ENCODE measurements at places on chromosomes 16 and 17. TPM values are rescaled to one million over a fixed set of nuclear protein-coding genes. Genes with fewer than 3 reads are reported as not detected.
A peak's percentile ranks its signal among the peaks of the same experiment; 100 is the strongest.

DNA sequence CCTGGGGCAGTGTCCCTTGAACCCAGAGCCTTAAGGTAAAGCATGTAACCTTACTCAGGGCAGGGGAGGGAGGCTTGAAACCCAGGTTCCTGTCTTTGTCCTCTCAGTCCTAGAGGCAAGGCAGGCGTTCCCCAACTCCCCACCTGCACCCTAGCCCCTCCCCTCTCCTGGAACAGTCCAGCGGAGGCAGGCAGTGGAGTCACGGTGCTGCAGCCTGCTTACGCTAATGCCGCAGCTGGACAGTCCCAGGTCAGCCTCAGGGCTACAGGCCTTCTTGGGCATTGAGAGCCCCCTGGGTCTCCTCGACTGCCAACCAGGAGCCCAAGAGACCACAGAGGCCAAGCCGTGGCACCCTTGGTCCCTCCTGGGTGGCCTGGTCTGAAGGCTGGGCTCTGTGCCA, 6.8 kb upstream of the CD300A start:
- DNase-seq: no peak

DNA sequence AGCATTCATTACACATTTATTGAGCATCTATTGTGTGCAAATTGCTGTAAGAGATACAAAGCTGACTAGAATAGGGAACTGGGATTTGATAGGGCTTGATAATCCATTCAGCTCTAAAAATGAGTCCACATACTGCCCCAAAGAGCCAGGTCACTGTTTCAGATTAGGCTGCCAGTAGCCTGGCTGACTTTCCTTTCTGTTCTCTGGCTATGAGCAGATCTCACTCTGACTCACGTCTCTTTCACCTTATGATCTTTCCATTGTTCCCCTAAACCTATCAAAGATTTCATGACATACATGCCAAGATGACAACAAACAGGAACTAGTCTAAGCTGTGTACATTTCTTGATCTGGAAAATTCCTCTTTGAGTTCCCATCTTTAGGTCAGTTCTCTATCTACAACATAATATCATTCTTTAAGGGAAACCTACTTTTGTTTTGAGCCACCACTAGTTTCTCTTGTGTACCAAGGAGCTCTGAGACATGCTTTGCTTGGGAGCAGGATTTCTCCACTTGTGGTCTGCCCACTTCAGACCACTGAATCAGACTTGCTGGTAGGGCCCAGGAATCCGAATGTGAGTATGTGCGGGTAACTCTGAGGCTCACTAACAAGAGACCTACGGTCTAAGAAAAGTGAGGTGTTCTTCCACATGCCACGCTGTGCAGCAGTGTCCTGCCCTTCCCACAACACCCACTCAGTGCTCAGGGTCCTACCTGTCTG, 40.9 kb upstream of the ICAM2 start:
- DNase-seq: no peak

TBC1D3K gene
- total RNA-seq: not detected

- no peak for DNase-seq
Observed at GRCh38 chr16:77112746-77113145, 78.2 kb upstream of the MON1B start.

DNA sequence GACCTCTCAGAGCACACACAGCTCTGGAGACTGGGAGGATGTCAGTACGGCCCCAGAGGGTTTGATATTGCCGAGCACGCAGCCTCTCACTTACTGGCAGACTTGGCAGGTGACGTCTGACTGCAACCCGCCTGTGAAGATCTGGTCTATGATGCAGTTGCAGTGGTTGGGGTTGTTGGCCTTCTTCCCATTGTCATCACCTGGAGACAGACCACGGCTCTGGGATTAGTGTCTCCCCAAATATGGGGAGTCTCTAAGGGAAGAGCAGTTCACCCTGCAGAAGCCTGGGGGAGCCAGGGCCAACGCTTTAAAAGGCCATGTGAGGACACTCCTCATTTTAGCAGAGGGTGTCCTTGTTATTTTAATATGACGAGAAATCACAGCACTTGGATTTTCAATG, 30.1 kb downstream of the USP22 start:
- no peak for DNase-seq

KRT28 gene
- total RNA-seq: not detected

CLDN9 gene
- total RNA-seq: 0.51 TPM

GRCh38 chr16:2874912-2875362, 8.1 kb upstream of the FLYWCH2 start:
- peak; percentile 95 for DNase-seq

GRCh38 chr16:67399749-67400704, 6.7 kb upstream of the TPPP3 start:
- peak; percentile 71 for DNase-seq

DNA sequence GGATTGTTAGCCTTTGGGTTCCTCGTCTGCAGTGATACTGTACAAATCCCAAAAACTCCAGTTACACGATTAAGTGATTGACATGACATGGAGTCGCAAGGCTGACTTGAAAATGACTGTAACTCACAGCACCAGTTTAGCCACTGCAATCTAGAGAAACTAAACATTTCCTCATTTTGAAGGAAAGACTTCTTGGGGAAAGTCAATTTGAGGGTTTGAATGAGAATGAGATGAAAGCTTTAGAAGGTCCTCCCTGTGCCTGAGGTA, 4.8 kb downstream of the BANP start:
- no peak for DNase-seq

CRLF3 gene
- 51.1 TPM for total RNA-seq

ZFPM1 gene
- 25.3 TPM for total RNA-seq

DNA sequence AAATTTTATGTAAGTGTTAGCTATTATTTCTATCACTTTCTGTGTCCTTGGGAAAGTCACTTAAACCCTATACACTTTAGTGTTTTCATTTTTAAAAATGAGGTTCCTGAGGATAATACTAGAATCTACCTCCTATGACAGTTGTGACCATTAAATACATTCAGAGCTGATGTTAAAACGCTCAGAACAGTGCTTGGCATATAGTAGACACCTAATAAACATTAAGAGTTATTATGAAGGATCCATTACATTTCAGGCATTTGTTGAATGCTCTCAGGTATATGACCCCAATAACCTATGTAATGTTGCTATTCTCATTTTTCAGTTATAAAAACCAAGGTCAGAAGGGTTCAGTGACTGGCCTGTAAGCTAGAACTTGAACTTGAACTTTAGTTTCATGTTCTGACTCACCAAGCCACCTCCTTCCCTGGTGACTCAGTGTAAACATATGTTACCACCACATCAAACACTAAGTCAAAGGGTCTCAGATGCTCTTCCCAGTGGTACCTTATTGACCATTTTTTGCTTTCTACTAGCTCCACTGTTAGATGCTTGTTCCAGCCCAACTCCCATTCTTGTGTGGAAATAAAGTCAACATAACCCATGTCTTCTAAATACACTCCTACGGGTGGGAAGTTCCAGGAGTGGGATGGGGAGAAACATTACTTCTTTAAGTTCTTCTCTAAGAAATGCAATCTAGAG, 47.6 kb downstream of the HSD17B2 start:
- DNase-seq: no peak

DNA sequence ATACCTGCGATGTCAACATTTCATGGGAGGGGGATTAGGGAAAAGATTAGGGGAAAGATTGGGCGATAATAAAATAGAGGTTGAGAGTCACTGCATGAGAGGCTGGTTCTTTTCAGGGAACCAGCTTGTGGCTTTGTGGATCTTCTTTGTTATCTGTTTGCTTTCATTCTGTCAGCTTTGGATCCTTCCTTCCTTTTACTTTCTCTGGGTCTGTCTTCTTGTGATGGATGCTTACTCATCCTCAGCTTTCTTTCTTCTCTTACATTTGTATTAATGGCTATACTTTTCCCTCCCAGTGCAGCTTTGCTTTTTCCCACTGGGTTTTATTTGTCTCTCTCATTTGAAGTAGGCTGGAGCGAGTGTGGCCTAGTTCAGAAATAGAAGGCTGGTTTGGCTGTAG, 47.1 kb downstream of the RPTOR start:
- no peak for DNase-seq

DNA sequence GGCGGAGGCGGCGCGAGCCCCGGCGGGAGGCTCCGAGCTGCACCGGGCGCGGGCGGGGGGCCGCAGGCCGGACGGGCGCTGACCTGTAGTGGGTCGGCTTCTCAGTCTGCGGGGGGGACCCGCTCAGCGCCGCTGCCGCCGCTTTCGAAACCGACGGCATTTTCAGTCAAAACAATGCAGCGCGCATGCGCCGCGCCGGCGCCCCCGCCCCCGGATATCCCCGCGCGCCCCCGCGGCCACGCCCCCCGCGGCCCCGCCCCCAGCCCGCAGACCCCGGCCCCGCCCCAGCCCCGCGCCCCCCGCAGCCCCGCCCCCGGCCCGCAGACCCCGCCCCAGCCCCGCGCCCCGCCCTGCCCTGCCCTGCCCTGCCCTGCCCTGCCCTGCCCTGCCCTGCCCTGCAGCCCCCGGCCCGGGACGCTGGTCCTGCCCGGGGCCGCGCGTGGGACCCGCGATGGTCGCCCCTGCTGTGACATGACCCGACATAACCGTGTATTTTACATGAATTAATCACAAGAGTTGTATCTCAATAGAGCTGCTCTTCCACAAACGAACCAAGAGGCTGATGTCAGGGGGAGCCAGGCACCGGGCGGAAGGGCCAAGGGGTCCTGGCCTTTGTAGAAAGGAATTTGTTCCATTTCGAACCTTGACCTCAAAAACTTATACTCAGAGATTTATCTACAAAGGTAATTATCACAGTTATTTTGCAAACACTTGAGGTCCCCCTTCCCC, at the start of gene UNKL:
TSS of gene UNKL (minus strand) at position 173 of the 729 bp plus-strand sequence. CDS start at position 160, 13 bp downstream.
- peak; percentile 96 for DNase-seq

CNTD1 gene
- not detected for total RNA-seq

SOST gene
- not detected for total RNA-seq

- no peak for DNase-seq
Observed at GRCh38 chr17:66988069-66988798, 23.7 kb downstream of the CACNG4 start.

GRCh38 chr17:67124450-67125148, 80.2 kb downstream of the CACNG1 start:
- DNase-seq: no peak

ZSCAN10 gene
- not detected for total RNA-seq
